ENCODE measurements at places on chromosomes 3 and 15. TPM values are rescaled to one million over a fixed set of nuclear protein-coding genes. Genes with fewer than 3 reads are reported as not detected.

SLC28A2 gene
- not detected for total RNA-seq

LINGO1 gene
- total RNA-seq, result not detected

TF gene
- 4.0 TPM for total RNA-seq

PLAAT1 gene
- 0.90 TPM for total RNA-seq

SLC28A1 gene
- total RNA-seq, result not detected

HYAL1 gene
- 0.90 TPM for total RNA-seq

FOXB1 gene
- not detected for total RNA-seq
